ENCODE measurements at places on chromosomes 7 and 10. TPM values are rescaled to one million over a fixed set of nuclear protein-coding genes. Genes with fewer than 3 reads are reported as not detected.

FBXO24 gene
- total RNA-seq, result 0.70 TPM

GRCh38 chr7:23276376-23276775 lies 22.8 kb upstream of the MALSU1 start:
- DNase-seq, result peak; percentile 29

DNA sequence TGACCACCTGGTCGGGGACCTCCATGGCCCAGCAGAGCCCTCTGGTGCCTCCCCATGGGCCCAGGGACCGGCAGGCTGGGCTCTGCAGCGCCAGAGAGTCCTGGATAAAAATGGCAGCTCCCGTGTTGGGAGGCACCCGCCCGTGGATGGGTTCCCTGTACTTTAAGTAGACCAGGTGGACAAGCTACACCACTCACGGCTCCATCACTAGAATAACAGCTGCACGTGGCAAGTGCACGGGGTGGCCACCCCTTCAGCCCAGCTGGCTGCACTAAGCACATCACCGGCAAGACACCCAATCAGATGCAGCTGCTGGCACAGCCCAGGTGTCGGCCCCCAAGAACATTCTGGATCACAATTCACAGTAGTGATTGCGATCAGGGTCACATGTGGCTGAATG lies 69.8 kb downstream of the DIP2C start:
- DNase-seq, result no peak

DNA sequence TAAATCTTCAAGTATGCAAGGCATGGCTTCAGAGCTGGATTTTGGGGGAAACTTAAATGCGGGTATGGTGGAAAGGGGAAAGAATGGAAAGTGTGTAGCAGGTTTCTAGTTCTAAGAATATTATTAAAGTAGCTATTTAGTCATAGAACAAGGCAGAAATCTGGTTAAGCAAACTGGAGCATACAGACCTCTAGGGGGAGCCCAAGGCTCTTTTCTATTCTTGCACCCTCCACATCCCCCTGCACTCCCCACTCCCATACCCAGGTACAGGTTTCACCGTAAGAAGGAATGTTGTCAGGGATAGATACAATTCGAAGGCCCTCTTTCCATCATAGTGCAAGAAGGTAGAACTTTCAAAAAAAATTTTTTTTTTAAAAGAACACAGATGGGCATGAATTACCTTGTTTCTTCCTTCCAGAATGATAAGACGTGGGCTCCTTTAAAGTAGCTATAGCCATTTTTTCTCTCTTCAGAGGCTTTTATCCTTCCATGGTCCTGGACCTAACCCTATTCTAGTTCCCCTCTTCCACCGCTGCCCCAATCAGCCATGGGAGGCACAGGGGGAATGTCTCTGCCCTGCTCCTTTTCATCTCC lies 41.5 kb upstream of the SMIM30 start:
- DNase-seq, result peak; percentile 41

DNA sequence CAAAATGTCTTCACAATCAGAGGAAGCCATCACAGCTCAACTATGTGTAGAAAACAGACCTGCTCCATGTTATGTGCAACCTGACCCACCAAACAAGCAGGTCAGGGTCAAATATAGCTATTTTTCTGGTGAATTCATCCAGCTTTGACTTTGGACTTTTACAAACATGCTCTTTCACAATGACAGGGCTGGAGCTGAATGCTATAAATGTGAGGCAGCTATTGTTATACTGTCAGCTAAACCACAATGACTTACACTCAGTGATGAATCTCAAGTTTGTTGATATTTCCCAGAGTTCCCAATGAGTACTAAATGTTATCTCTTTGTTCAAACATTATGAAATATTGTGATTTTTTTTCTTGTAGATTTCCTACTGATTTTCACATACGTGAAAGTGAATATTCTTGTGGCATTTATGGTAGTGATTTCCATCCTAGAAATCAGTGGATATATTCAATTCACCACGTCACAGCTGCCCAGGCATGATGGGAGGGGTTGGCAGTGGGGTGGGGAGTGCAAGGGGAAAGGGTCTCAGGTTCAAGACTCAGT lies 2.5 kb upstream of the ITIH2 start:
- no peak for DNase-seq

DNA sequence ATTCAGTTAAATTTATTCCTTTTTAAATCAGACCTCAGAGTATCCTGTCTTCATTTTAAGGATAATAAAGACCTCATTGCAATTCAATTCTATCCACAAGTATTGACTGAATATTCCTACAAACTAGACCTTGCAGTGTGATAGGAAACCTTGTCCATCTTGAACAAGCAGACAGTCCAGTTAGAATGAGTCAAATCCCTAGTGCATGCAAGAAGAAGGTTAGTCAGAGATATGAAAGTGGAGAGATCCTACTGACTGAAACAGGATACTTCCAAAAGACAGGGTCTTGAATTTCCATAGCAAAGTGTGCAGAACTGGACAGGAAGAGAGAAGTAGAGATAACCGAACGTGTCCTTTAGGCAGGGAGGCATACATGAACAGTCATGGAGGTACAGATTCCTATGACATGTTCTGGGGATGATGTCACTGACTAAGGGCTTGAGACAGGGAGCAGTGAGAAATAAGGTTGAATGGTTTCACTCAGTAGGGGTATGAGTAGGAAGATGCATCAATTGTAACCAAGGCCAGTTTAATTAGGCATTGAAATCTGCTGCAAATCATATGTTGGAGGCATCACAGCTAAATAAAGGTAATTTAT lies 45.2 kb downstream of the PPP1R3A start:
- DNase-seq, result no peak

PTPN20 gene
- total RNA-seq, result 0.96 TPM

FAM25C gene
- not detected for total RNA-seq

MPLKIP gene
- total RNA-seq, result 63.0 TPM

GRCh38 chr10:13496931-13497330 lies 31.9 kb downstream of the BEND7 start:
- no peak for DNase-seq

- DNase-seq, result no peak
These were observed 11.3 kb downstream of the TNS3 start for GRCh38 chr7:47570649-47571050.

- no peak for DNase-seq
These were observed 19.4 kb downstream of the ENO4 start for GRCh38 chr10:116868722-116869121.

DNA sequence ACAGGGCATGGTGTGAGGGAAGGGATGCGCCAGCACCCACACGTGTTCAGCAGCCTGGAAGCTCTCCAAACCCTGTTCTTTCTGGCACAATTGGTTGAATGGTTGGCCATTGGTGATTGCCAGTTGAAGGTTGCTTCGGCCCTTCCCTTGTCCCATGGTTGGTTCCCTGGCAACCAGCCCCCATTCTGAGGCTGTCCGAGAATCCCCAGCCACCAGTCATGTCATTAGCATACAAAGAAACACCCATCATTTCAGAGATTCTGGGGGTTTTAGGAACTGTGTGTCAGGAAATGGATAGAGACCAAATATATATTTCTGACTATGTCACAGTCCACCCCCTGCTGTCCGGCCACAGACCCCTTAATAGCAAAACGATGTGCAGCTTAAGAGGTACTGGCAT lies 21.8 kb downstream of the FKBP6 start:
- no peak for DNase-seq

GRCh38 chr7:45955286-45955685 lies 34.2 kb upstream of the IGFBP3 start:
- no peak for DNase-seq

DNA sequence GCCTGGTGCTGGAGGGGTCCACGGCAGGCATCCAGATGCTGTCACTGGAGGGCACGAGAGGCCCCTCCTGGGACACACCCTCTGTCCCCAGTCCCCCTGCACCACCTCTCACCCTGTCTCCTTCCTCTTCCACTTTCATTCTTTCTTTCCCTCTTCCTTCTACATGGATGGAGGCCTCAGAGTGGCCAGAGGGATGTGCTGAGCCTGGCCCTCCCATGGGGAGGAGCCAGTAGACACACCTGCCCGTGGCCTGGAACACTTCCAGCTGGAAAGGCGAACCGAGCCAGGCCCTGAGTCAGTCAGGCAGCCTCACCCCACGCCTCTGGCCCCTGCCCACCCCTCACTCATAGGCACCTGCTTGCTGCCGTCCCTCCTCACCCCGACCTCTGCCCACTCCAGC lies 55.9 kb upstream of the MXI1 start:
- DNase-seq, result no peak

SLK gene
- 19.2 TPM for total RNA-seq

DNA sequence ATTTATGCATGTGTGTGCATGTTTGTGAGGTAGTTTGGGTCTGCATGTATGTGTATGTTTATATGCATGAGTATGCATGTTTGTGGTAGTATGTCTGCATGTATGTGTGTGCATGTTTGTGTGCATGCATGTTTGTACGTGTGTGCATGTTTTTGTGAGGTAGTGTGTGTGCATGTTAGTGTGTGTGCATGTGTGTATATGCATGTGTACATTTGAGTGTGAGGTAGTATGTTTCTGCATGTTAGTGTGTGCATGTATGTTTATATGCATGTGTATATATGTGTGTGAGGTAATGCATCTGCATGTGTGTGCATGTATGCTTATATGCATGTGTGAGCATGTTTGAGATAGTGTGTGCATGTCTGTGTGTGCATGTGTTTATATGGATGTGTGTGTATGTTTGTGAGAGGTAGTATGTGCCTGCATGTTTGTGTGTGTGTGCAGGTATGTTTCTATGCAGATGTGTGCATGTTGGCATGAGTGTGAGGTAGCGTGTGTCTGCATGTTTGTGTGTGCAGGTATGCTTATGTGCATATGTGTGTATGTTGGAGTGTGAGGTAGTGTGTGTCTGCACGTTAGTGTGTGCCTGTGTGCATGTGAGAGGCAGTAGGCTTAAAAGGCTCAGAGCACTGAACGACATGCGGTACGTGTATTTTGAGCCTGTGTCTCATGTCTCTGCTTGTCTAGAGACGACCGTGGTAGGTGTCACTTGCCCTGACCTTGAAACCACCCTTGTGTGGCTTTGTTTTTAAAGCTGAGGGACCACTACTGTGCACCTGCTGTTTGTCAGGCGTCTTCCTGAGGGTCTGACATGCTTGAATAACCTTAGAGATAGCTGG lies 43.7 kb downstream of the PFKP start:
- DNase-seq, result no peak

MUC3A gene
- 50.6 TPM for total RNA-seq

DNA sequence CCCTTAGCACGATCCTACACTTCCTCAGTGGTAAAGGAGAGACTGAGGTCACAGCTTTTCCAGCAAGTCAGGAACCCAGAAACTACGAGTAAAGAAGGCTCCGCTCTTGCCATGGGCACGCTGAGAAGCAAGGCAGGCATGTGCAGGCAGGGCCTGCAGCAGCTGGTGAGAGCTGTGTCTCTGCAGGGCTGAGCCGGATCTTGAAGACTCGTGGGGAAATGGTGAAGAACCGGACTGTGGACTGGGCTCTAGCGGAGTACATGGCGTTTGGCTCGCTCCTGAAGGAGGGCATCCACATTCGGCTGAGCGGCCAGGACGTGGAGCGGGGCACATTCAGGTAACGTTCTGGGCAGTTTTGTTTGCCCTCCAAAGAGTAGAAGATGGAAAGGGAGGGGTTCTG lies 51.9 kb upstream of the ZMIZ2 start:
- DNase-seq, result no peak

DNA sequence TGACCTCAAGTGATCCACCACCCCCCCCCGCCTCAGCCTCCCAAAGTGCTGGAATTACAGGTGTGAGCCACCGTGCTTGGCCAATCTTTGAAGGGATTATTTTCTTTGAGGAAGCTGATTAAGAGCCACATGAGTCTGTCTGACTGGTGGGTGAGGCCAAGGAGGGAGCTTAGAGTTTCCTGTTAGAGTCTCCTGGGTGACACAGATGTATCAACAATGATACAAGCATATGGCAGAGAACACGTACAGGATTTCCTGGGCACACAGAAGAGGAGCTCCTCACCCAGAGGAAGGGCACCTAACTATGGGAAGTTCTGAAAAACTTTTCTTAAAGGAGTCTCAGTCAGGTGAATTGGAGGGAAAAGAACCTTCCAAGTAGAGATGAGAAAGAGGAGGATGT lies 69.4 kb downstream of the GOLGA7B start:
- no peak for DNase-seq

PRKAR2B gene
- total RNA-seq, result 29.6 TPM

GRCh38 chr10:94042001-94042833 lies 48.5 kb downstream of the PLCE1 start:
- DNase-seq, result no peak

SEPTIN7 gene
- 158 TPM for total RNA-seq

- DNase-seq, result no peak
These were observed 640 bp upstream of the ZNF425 start for GRCh38 chr7:149126662-149127266.

MOGAT3 gene
- 0.81 TPM for total RNA-seq

PLEKHS1 gene
- not detected for total RNA-seq

MYH16 gene
- not detected for total RNA-seq

ATP5MK gene
- total RNA-seq, result 305 TPM

DNA sequence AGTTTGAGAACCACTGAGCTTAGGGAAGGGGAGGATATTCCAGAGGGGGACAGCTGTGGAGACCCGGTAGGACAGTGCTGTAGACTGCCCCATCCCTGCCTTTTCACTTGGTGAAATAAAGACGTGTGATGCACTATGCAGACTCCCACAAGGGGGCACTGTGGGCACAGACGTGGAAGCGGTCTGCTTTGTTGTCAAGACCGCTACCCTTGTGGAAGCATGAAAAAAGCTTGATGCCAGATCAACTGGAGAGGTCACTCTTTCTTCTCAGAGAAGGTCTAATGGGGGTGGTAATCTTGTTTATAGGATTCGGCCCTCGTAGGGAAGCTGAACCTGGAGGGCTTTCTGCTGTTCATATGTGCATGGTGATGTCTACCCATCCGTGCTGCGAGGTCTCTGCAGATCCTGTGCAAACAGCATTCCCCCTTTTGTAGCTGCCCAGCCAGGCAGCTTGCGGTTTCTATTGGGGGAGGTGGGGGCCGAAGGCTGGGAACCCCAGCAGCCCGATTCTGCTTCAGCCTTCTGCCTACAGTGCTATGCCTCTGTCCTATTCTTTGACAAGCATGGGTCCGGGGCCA lies 13.7 kb downstream of the RPS24 start:
- DNase-seq, result peak; percentile 97

GRCh38 chr7:89232-90019 lies 102.9 kb upstream of the FAM20C start:
- DNase-seq, result no peak

GPC2 gene
- total RNA-seq, result 63.0 TPM

DNA sequence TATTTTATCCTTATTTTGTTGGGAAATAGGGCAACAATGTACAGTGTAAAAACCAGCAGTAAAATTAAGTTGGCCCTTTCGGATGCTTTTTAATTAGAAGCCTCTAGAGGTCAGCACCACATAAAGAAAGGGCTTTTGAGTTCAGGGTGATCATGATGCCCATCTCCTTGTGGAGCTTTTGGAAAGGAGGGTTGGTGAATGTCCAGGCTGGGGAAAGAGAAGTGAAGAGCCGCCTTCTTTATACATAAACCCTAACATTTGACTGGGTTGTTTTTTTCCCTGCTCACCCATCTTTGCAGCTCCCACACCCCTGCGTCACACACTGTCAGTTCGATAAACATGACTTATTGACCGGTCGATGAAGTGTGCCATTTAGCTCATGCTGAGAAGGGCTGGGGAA lies 29.8 kb downstream of the MTURN start:
- no peak for DNase-seq

All from WTC11 (cell line).